ENCODE measurements at places on chromosomes 12 and 14.

- no peak for DNase-seq
Measured at GRCh38 chr12:54371328-54372112, 7.2 kb upstream of the GPR84 start.

- DNase-seq: peak; percentile 78
Measured at GRCh38 chr12:84507956-84508850, 404.4 kb downstream of the SLC6A15 start.

GRCh38 chr14:104341532-104342434 is 203.4 kb downstream of the KIF26A start:
- DNase-seq: peak; percentile 46

DNA sequence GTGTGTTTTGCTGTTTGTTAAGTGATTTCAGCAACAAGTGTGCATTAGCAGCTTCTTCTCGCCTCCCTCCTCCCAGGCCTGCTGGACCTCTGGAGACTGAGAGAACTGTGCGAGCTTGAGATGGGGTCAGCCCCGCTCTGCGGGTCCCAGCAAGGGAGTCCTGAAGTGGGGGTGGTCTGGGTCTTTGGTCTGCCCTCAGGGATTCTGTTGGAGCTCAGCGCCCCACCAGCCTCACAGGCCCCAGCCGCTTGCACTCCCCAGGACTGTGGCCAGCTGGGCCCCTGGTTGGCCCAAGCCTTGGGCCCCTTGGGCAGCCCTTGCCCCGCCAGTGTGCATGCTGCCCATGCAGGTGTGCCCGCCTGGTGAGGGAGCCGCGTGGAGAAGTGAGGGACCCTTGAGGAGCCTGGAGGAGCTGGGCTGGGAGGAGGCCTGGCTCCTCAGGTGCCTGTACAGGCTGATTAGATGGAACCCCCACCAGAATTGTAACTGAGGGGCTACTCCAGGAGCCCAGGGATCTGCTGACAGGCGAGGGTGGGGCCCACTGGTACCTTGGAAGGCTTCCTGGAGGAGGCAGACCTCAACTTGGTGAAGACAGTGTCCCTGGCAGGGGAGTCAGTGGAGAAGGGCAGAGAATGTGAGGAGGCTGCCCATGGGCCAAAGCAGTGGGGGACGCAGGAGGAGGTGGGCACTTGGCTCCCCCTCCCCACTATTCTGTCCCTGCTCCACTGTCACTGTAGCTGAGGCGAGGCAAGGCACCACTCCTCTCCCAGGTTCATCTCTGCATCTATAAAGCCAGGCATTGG is 56.7 kb downstream of the BEGAIN start:
- DNase-seq: no peak

DNA sequence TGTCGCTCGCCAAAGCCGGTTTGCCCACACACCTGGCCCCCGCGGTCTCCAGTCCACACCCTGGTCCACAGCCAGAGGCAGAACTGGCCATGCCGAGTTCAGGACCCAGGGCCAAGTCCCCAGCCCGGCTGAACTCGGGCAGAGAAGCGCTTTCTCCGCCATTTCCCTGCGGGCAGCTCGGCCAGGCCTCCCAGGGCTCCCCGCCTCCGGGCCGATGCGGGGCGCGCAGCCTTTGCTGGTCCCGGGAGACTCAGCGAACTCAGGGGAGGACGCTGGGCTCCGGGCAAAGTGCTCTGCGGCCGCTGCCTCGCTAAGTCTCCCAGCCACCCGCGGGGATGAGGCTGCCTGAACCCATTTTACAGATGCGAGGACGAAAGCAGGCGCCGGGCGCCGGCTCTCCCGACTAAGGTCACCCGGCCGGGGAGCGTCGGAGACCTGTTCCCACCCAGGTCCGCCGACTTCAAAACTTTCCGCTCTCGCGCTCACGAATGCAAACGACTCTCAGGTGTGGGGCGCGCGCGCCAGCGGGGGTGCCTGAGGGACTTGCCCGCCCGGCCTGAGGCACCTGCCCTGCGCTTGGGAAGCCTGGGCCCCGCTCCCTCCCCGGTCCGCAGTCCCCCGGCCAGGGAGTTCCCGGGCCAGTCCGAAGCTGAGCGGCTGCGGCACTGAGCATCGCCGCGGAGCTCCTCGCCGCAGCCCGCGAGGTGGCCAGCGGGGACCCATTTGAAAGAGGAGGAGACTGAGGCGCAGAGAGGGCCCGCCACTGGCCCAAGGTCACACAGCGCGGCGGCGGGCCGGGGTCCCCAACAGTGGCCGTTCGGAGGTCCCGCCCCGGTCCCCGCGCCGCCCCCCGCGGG is 627 bp downstream of the TESC start:
- DNase-seq: no peak

DNA sequence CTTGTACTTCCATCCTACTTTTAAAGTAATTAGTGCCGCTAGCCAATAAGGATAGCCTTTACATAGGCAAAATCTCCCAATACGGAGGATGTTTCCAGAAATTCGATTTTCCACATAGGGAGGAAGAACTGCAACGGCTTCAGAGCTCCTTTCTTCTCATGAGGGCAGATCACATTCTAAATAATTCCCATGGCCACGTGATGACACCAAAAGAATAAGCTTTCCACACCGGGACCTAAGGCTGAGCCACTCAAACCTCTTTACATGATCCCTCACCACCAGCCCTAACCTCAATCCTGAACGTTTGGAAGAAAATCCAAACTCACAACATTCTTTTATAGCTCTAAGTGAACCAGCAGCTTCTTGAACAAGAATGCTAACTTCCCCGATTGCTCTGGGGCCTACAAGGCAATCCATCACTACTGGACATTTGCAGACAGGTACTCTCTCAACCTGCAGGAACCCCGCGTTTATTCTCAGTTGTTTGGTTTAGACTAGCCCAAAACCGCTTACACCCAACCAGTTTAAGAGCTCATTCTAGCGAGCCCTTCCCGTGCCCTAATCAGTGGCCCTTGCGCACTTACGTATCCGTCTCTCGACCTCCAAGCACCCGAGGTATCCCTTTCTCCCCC is 884 bp downstream of the CAPRIN2 start:
- peak; percentile 45 for DNase-seq

DNA sequence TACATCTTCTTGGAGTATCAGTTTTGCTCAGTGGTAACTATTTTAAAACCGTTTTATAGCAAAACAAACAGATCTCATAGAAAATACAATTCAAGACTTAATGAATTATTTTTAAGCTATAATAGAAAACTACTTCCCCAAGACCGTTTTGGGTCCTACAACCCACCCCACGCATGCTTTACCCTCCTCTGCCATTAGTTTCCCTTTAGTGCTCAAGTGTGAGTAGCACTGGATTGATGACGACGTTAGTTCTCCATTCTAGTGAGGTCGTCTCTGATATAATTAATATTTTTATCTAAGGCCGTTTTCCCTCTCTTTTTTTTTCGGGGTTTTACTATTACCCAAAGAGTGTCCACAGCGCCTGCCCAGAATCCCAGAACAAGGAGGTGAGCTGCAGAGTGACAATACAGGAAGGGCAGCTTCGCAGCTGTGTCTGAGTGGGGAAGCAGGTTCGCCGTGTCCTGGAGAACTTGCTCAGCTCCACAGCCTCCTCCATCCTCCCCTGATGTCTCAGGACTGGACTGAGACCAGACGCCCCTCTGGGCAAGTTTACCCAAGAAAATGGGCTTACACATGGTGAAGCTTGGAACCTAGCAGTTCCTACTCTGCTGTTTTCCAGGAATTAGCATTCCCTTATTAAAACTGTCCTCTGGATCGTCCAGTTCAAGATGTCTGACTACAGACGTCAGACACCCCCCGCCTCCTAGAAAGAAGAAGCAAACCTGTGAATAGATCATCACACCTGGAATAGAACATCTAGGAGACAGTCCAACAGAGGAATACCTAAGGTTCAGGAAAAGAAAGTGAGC is 31.9 kb upstream of the MON2 start:
- DNase-seq: no peak

DNA sequence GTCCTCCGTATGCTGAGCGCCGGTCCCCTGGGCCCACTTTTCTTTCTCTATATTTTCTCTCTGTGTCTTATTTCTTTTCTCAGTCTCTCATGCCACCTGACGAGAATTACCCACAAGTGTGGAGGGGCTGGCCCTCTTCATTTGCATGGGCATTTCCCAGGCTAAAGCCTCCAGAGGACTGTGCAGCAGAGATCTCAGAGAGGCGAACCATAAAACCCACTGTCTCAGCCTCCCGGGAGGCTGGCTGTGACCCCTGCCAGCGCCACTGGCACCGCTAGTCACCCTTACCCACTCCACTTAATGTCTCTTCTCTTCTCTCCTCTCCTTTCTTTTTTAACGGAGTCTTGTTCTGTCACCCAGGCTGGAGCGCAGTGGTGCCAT is 7.1 kb upstream of the SERPINA9 start:
- no peak for DNase-seq

DNA sequence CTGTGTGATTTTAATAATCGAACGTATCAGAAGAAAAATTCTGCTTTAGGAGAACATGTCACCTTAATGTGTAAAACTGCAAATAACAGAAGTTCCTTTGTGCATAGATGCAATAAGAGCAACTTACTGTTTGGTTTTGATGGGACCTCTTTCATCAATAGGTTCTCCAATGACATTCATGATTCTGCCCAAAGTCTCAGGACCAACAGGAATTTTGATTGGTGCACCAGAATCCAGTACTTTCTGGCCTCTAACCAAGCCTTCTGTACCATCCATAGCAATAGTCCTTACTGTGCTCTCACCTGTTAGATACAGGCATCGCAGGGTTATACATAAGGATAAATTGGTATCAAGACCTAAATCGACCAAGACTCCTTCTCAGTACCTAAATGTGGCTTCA is 1.1 kb downstream of the ATP5F1B start:
- DNase-seq: peak; percentile 52

DNA sequence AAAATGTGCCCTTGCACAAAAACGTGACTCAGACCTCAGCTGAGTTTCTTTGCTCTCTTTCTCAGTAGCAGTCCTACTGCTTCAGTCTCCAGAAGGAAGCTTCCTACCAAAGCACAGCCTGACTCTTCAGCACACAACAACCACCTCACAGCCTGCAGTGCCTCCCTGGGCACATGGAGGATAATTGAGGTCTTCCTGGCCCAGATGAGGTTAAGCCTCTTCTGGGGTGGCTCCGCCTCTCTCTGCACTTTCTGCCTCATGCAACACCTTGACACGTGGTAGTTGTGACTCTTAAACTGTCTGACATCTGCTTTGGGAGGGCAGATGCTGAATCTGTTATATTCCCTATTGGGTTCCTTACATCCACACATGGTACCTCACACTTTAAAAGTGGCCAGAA is 33.8 kb downstream of the GIT2 start:
- peak; percentile 45 for DNase-seq

DNA sequence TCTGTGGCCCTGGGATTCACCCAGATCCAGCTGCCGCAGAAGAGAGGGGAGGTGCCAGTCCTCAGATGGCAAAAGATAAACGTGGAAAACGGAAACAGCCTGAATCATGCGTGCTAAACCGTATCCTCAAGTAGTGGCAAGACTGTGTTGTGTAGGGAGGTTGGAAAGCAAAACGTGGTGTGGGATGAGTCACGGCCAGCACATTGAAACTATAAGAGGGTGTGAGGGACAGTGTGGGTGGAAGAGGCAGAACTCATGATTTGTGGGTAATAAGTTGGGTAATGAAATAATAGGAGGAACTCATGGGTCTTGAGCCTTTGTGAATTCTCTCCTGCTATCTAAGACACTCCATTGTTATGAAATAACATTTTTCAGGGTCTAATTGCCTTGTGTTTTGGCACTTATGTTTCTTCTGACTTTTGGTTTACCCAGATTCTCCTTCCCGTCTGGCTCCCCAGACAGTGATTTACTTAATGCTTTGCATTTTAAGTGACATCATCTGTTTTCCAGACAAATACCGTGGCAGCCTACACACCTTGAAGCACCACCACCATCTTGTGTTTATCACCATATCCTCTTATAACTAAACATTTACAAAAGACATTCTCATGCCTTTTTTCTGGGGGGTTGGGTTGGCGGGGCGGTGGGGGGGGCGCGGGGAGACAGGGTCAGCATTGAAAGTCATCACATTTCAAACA is 62.3 kb upstream of the PTCSC3 start:
- DNase-seq: peak; percentile 35
